ENCODE measurements at places on chromosomes 3 and 15. TPM values are rescaled to one million over a fixed set of nuclear protein-coding genes. Genes with fewer than 3 reads are reported as not detected.

DNA sequence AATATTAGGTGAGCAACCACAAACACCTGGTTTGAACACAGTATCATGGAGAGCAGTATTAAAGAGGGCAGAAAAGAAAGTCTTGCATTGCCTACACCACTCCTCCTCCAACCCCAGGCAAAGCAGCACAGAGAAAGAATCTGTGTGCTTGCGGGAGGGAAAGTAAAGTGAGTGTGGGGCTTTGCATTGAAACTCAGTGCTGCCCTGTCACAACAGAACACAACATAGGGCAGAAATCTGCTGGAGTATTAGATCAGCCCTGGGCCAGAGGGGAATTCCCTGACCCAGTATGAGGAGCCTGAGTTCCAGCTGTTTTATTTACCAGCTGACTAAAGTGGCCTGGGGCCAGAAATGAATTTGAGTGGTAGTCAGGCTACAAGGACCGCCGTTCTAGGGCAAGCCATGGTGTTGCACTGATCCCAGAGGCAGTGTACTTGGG lies 75.5 kb downstream of the SPATA16 start:
- no peak for DNase-seq

- DNase-seq, result no peak
Measured at GRCh38 chr3:76871655-76872054, 168.2 kb upstream of the ROBO2 start.

- DNase-seq, result no peak
Measured at GRCh38 chr15:83285979-83286553, 1.6 kb upstream of the BNC1 start.

Gene CACNA2D2
- polyA plus RNA-seq, result 13.9 TPM

DNA sequence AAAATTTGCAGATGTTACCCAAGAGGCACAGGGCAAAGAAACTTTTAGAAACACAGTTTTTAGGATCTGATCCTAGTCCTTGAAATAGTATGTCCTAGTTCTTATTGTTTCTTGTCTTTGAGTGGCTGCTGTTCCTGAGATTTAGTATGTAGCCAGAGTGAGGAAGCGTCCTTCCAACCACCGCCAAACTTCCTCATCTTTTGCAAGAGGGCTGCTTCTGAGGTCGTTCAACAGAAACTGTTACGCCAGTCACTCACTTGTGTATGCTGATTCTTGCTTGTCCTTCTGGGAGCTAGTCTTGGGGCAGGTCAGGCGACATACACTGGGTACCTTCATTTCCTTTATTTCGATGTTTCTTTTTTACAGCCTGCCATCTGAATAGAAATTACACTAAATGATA lies 577.3 kb upstream of the ZNF717 start:
- DNase-seq, result no peak

DNA sequence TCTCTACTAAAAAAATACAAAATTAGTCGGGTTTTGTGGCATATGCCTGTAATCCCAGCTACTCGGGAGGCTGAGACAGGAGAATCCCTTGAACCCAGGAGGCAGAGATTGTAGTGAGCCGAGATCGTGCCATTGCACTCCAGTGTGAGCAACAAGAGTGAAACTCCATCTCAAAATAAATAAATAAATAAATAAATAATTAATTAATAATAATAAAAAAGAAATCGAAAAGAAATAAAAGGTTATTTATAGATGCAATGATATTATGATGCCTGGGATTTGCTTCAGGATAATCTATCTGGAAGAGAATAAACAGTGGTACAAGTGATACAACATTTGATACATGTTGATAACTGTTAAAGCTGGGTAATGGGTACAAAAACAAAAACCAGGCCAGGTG lies 58.6 kb downstream of the SOX2 start:
- DNase-seq, result no peak

Gene MESP1
- 0.43 TPM for polyA plus RNA-seq

- no peak for DNase-seq
Measured at GRCh38 chr3:187521546-187521945, 148.6 kb downstream of the SST start.

- no peak for DNase-seq
Measured at GRCh38 chr3:186173224-186173815, 64.4 kb upstream of the ETV5 start.

Gene PLXNB1
- 150 TPM for polyA plus RNA-seq

Gene TMEM45A
- polyA plus RNA-seq, result 22.5 TPM

Gene SPSB4
- polyA plus RNA-seq, result 14.1 TPM

GRCh38 chr15:77415450-77416147 lies 4.3 kb downstream of the PEAK1 start:
- no peak for DNase-seq

Gene KIF15
- 25.8 TPM for polyA plus RNA-seq

GRCh38 chr15:51888593-51889195 lies 59.2 kb downstream of the TMOD3 start:
- no peak for DNase-seq

- DNase-seq, result no peak
Measured at GRCh38 chr15:90957791-90958190, 3.1 kb downstream of the RCCD1 start.

- DNase-seq, result no peak
Measured at GRCh38 chr3:116702334-116702733, 7.2 kb upstream of the TUSC7 start.

DNA sequence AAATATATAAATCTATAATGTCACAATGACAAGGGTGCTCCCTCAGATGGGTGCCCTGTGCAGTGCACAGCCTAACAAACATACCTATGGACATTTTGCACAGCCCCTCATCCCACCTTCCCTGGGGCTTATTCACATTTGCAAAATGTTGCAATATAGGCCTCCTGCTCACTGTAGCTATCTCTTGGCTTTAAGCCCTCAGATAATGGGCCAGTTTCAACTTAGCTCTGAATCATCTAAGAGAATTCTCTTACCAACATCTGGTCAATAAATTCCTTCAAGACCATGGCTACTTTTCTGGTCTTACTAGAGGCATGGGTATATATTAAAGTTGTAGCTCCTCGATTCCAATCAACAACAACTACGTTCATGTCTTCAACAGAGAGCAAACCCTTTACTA lies 17.9 kb downstream of the LIPH start:
- DNase-seq, result no peak

- no peak for DNase-seq
Measured at GRCh38 chr3:35665390-35666055, 26.2 kb downstream of the ARPP21 start.

DNA sequence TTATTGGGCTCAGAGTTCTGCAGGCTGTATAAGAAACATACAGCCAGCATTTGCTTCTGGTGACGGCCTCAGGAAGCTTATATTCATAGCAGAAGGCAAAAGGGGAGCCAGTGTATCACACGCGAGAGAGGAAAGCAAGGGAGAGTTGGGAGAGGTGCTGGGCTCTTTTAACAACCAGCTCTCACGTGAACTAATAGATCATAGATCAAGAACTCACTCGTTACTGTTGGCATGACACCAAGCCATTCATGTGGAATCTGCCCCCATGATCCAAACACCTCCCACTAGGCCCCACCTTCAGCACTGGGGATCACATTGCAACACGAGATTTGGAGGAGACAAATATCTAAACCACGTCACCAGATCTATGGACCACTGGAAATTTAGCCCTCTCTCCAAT lies 70.2 kb downstream of the TIPARP start:
- no peak for DNase-seq

GRCh38 chr15:96166223-96167200 lies 164.0 kb upstream of the NR2F2 start:
- DNase-seq, result no peak

- DNase-seq, result no peak
Measured at GRCh38 chr3:155646669-155647068, 98.2 kb downstream of the PLCH1 start.

- no peak for DNase-seq
Measured at GRCh38 chr3:197522183-197522715, 33.5 kb downstream of the BDH1 start.

GRCh38 chr3:157127268-157127667 lies 32.7 kb downstream of the CCNL1 start:
- no peak for DNase-seq

DNA sequence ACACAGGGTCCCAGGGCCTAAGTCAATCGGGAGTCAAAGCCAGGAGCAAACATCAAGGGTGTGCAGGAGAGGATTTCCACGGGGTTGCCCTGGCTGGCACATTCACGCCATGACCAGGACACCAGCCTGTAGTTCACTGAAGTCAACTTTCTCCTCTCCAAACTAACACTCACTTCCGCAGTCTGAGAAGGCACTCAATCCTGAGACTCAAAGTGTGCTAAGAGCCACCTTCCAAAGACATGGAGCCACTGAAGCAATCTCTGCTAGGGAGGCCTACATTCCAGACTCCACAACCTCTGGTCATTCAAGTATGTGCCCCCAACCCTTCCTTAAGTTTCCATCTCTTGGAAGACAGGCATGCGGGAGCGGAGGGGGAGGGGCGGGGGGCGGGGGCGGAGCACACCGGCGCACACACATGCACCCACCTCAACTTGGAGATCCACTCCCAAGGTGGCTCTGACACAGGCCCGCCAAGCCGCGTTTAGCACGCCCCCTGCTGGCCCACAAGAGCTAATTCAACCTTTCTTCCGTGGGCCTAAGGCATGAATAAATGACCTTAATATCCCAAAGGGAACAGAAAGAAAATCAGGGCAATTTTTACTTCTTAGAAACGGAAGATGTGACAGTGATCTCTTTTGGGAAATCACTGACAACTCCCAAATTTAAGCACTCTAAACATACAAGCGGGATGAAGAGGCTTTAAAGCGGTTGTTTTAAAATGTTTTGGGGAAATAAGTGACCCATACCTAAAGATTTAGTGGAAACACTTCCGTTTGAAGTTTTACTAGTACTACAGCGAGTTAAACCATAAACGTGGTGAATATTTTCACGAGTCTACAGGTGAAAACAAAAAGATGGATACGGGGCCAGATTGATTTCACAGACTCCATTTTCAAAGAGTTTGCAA lies 162.5 kb upstream of the CHRNA7 start:
- no peak for DNase-seq

Gene GOLGA6L9
- 7.4 TPM for polyA plus RNA-seq

- peak; percentile 41 for DNase-seq
Measured at GRCh38 chr3:187318819-187319616, 27.5 kb upstream of the MASP1 start.

DNA sequence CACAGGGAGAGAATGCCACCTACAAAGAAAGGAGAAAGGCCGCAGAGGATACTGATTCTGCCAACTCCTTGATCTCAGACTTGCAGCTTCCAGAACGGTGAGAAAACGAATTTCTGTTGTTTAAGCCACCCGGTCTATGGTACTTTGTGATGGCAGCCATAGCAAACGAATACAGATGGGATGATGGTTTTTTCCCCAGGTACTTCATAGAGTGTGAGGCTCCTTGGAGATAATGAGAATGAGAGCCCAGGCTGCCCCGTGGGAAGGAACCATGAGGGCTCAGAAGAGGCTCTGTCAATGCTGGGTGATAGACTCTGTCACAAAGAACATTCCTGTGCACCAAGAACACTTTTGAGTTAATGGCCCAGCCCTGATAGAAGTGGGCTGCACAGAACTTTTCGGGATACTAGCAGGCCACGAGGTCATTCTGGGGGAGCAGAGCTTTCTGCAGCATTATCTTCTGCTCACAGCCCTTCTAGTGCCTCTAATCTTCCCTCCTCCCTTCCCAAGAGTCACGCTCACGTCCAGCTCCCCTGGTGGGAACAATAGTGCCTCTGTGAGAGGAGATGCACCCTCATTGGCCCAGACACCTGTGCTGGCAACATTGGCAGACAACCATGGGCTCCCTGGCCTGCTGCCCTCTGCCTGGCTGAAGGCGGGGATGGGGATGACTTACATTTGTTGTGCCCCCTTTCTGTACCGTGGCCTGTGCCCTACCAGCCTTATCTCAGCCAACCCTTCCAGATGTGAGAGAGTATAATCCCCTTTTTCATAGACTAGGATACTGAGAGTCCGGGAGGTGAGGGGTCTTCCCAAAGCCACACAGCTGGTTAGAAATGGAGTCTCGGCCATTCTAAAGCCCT lies 5.2 kb upstream of the RLBP1 start:
- no peak for DNase-seq

- no peak for DNase-seq
Measured at GRCh38 chr3:3081381-3082233, 28.6 kb downstream of the IL5RA start.

DNA sequence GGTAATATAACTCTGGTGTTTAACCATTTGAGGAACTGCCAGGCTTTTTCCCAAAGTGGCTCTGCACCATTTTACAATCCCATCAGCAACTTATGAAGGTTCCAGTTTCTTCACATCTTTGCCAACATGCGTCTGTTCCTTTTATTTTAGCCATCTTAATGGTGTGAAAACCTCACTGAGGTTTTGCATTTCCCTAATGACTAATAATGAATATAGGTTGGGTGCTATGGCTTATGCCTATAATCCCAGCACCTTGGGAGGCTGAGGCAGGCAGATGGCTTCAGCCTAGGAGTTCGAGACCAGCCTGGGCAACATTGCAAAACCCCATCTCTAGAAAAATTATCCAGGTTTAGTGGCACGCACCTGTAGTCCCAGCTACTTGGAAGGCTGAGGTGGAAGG lies 210.6 kb downstream of the TCF12 start:
- no peak for DNase-seq

GRCh38 chr15:63948971-63949370 lies 97.3 kb downstream of the DAPK2 start:
- DNase-seq, result no peak

Gene CCR9
- polyA plus RNA-seq, result 0.12 TPM
